ENCODE measurements at places on chromosomes 6 and 20.
A peak's percentile ranks its signal among the peaks of the same experiment; 100 is the strongest.

DNA sequence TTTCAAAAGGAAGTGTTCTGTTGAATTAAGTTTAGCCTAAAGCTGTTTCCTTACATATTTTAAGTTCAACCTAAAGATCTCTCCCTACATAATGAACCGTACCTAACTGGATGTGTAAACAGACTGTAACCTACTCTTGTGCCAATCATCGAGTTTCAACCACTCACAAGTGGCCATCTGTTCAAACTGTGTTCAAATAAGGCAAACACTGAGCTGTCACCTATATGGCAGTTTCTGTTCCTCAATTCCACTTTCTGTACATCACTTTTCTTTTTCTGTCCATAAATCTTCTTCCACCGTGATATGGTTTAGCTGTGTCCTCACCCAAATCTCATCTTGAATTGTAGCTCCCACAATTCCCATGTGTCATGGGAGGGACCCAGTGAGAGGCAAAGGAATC, 428.6 kb downstream of the HACE1 start:
- no peak for DNase-seq

- no peak for DNase-seq
Measured at GRCh38 chr20:61349447-61350165, 97.5 kb downstream of the CDH4 start.

GRCh38 chr20:11302436-11302835, 615.3 kb upstream of the BTBD3 start:
- DNase-seq, result peak; percentile 38

DNA sequence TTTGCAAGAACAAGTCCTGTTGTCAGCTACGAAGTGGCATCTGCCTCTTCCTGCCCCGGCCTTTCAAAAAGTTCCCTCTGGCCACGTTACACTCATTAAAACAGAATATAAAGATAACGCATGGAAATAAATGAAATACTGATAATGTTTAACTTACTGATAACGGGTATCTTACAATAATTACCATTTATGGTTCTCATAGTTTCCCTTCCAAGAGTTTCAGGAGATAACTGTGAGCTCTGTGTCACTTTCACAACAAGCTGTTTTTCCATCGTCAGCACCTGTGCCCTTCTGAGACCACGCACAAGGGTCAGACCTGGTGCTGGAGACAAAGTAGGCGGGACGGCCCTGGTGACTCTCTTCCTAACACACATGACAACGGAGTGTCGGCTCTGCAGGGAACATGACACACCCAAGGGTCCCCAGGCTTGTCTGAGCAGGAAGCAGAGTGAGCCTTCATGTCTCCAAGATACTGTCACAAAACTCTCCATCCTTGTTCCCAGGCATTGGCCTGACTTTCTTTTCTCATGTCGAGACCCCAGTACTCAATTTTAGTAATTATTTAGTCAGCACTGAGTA, 86.2 kb upstream of the THBS2 start:
- DNase-seq, result no peak

- DNase-seq, result no peak
Measured at GRCh38 chr6:156268849-156269248, 508.3 kb upstream of the ARID1B start.

DNA sequence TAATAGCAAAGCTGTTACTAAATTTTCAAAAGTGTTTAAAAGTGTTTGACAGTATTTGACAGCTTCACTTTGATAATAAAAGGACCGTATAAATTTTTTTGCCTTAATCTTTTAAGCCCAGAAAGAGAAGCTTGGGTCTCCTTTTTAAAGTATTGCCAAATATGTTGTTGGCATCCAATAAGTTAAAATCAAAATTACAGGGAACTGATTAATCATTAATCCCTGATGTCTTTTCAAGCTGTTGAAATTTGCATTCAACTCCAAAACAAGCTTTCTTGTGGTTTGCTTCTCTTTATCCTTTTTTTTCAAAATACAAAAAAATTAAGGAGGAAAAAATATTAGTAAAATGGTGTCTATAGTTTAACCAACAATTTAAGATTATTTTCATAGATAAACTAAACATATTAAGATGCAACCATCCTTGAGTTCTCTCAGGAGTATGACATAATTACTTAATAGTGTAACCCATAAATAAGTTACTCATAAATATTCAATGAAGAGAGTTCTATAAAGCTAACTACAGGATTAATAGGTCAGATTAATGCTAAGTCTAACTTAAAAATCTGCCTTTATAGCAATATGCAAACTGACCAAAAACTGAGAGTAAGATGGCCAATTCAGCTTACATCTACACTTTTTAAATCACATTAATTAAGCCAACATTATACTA, 27.0 kb upstream of the CALHM6 start:
- DNase-seq, result no peak

DNA sequence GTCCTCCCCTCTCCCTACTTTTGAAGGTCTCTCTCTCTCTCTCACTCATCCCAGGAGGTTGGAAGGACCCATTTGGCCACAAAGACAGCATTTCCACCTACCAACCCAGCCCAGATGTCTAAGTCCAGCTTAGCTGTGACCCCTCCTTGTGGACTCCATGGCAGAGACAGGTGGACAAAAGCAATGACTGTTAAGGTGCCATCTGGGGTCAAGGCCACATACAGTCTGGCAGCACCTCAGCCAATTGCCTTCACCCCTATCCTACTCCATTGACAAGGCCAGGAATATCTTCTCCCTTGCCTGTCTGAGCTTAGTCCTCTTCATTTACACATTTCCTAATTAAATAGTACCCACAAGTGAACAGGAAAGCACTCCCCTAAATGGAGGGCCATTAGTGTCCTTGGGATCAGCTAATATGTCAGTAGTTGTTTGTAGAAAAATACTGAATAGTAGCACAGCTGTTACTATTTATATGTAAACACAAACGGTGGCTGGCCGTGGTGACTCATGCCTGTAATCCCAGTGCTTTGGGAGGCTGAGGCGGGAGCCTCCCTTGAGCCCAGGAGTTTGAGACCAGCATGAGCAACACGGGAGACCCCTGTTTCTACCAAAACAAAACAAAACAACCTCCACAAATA, 28.8 kb downstream of the GCM1 start:
- peak; percentile 61 for DNase-seq

- DNase-seq, result no peak
Measured at GRCh38 chr6:150238846-150239407, 96.1 kb downstream of the PPP1R14C start.

GRCh38 chr6:162713974-162714780, 13.4 kb downstream of the PRKN start:
- DNase-seq, result no peak

GRCh38 chr6:134706153-134706552, 243.7 kb downstream of the ALDH8A1 start:
- DNase-seq, result peak; percentile 40

DNA sequence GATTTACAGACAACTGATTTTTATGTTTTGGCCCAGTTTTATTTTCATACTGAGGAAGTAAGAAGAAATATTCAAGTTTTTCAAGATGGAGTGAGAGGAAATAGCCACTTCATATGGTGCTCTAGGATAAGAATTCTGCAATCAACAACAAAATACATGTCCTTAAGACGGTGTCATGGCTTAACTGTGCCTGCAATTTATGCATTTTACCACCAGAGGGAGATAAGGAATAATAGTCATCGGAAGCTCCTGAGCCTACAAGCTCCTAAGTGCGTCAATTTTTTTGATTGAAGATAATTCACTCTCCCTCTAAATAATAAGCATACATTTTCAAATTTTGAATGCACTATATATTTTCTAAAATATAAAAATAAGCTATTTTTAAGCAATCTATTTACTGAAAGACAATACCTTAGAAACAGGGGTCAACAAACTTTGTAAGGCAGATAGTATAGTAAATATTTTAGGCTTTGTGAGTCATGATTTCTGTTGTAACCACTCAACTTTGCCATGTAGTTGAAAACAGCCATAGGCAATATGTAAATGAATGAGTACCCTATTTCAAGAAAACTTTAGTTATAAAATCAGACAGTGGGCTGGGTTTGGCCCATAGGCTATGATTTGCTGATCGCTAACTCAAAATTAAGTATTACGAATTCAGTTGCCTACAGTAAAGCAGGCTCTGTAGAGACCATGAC, 230.9 kb upstream of the DTNBP1 start:
- DNase-seq, result peak; percentile 27

DNA sequence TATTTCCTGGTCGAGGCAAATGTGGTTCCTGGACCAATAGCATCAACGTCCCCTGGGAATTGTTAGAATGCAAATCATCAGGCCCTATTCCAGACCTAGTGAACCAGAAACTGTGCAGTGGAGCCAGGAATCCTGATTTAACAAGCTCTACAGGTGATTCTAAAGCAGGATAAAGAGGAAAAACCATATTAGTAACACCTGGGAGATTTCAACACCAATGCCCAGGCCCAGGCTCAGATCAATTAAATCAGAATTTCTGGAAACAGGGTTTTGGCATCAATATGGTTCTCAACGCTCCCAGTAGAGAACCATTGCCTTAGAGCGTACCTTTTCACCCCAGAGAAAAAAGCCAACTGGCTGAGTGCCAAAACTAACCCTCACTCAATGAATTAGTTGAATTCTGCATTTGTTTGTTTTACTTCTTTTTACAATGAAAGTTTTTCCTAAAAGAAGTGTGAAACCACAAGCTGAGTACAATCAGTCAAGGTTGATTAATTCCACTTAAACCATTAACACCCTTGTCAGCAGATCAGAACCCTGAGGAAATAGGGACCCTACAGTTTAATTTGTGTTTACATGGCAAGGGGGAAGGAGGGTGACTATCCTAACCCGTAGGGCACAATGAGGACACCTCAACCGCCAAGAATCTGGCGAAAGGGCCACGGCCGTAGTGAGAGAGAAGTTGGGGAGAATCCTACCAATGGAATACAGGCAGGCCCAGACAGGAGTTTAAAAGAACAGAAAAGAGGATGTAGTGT, 34.9 kb upstream of the LOC128125822 start:
- peak; percentile 29 for DNase-seq

- DNase-seq, result no peak
Measured at GRCh38 chr6:21478883-21479539, 114.5 kb upstream of the SOX4 start.

DNA sequence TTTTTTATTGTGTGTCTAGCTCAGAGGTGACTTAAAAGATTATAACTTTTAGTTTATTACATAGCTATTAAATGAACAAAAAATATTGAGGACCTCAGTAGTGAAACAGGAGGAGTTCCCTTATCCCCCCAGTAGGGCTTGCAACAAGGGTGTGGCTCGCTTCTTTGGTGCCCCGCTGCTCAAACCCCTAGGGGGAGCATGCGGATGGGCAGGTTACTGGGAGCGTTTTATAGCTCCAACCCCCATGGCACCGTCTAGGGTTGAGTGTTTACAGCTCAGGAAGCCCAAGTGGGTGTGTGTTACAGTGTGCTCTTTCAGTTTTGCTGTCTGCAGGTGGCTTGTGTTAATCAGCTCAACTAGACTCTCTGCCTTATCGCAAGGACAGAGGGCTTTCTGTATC, 1513.7 kb downstream of the GRIK2 start:
- no peak for DNase-seq

- no peak for DNase-seq
Measured at GRCh38 chr6:35076997-35077712, 64.0 kb downstream of the TCP11 start.

DNA sequence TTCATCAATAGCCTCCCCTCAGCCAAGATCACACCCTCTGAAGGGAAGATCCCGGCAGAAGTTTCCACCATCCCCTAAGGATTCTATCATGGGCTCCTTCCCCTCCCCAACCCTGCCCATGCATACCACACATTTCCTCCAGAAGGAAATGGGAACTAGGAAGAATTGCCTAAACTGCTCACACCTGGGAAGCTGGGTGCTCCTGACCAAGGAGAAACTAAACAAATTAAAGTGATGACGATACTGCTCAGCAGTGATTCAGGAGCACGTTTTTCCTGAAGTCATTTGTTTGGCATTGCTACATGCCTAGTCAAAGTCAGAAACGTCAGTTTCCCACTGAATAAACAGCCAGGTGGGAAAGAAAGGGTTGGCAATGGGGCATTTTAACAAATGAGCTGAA, 136.1 kb upstream of the CDYL start:
- DNase-seq, result no peak

GRCh38 chr6:67679566-67680296, 955.4 kb upstream of the ADGRB3 start:
- DNase-seq, result peak; percentile 61

DNA sequence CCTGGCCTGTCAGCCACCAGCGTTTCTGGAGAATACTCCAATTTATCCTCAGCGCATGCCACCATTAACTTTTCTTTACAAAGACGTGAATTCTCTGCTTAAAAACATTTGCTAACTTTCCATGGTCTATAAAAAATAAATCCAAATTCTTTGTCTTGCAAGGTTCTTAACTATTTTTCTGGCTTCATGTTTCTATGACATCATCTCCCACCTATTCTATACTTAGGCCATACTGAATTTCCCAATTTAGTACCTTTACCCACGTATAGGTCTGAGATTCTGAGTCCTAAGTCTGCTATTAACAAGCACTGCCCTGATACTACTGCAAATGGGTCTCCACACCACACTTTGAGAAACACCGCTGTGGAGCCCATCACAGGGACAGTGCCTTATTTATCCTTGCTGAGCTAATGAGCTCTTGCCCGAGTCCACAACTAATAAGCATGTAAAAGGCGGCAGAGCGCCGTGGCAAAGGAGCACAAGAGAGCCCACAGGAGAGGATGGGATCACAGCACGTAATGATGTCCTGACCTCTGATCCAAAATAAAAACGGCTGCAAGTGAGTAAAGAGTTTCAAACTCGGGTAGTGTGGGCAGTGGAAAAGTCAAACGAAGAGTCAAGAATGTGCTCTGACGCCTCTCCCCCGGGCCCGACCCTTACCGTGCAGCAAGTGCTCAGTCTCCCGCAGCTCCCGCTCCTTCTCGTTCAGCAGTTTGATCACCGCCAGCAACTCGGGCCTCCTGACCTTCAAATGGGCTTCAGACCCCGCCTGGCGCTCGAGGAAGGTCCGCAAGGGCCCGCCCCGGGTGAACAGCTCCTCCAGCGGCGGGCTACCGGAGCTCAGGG, 519 bp downstream of the MTRF1L start:
- no peak for DNase-seq

GRCh38 chr6:149359440-149359839, 40.6 kb upstream of the SUMO4 start:
- no peak for DNase-seq

DNA sequence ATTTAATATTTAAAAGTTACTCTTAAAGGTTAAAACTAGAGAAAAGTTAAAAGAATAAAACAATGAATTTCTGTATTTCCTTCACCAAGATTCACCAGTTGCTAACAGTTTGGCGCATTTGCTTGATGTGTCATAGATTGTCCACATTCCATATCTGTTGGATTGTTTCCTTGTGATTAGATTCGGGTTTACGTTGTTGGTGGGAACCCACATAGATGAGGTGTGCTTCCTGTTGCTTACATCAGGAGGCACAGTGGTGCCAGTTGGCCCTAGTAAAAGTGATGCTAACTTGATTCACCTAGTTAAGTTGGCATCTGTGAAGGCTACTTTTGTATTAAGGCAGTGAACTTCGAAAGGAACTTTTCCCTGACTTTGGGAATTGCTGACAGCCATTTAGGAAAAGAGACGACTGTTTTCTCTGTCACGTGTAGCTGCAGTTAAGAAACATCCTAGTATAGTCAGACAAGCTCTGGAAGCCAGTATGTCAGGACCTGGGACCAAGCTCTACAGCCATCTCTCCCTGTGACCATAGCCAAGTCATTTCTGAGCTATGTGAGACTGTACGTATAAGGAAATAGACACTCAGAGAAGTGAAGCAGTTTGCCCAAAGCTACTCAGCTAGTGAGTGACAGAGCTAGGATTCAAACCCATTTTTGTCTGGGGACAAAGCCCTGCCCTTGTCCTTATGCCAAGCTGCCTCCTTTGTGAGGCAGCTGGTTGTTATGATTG, 49.0 kb downstream of the PPARD start:
- DNase-seq, result peak; percentile 82
